ENCODE measurements at places on chromosomes 7 and 10.

- no peak for DNase-seq
Measured at GRCh38 chr10:103602028-103602851, 108.7 kb downstream of the NEURL1 start.

GRCh38 chr10:35343739-35344138 is 7.4 kb downstream of the CCNY start:
- no peak for DNase-seq

DNA sequence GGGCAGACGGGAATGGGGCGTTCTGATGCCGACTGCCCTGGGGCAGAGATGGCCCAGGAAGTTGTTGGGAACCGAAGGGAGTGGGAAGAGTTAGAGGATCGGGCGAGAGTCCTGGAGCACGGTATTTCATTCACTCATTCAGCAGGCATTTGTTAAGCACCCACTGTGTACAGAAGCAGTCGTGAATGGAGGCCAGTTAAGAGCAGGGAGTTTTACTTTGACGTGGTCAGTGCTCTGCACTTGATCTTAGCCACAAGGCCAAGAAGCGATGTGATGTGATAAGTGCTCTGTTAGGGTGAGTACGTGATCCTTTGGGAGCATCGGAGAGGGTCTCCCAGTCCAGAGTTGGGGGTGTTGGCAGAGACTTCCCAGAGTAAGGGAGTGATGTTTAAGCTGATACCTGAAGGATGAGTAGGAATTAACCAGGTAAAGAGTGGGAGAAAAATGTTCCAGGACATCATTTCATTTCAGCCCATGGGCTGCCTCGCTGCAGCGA is 890 bp downstream of the ZFYVE27 start:
- DNase-seq, result no peak

- peak; percentile 18 for DNase-seq
Measured at GRCh38 chr7:115707258-115708012, 323.1 kb downstream of the TFEC start.

DNA sequence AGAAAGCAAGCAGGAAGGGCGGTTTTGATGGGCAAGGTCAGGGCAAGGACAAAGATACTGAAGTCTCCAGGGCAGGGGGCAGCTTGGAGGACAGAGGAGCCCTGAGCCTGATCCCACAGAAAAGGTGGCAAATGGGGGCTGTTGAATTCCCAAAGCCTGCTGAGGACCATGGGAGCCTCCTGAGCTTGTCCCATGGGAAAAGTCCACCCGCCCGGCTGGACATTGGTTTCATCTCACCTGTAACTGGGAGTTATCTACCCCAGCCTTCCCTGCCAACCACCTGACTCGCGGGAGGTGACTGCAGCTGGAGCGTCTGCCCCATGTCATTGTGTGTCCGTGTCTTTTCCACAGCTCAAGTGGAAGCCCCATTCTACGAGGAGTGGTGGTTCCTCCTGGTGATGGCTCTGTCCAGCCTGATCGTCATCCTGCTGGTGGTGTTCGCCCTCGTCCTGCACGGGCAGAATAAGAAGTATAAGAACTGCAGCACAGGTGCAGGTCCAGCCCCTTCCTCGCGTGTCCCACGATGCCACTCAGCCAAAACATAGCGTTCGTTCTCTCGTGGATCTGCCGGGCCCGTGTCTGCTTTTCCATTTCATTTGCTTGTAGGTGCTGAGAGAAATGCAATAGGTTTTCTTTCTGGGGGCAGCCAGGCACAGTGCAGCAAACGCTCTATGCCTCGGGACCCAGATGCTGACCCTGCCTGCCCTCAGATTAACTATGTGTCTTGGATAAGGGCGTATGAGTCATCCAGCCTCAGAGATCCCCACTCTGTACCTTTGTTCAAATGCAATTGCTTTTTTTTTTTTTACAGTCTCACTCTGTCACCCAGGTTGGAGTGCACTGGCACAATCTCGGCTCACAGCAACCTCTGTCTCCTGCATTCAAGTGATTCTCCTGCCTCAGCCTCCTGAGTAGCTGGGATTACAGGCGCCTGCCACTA is 444.5 kb upstream of the FOXK1 start:
- DNase-seq, result no peak

DNA sequence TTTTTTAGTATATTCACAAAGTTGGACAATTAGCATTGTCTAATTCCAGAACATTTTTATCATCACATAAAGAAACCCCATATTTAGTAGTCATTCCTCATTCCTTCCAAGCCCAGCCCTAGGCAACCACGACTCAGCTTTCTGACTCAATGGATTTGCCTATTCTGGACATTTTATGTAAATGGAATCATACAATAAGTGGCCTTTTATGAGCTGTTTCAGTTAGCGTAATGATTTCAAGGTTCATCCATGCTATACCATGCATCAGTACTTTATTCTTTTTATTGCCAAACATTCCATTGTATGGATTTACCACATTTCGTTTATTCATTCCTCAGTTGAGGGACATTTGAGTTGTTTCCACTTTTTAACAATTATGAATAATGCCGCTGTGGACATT is 249.2 kb downstream of the DYNC1I1 start:
- peak; percentile 17 for DNase-seq

- DNase-seq, result no peak
Measured at GRCh38 chr7:36305226-36305625, 84.4 kb upstream of the ANLN start.

DNA sequence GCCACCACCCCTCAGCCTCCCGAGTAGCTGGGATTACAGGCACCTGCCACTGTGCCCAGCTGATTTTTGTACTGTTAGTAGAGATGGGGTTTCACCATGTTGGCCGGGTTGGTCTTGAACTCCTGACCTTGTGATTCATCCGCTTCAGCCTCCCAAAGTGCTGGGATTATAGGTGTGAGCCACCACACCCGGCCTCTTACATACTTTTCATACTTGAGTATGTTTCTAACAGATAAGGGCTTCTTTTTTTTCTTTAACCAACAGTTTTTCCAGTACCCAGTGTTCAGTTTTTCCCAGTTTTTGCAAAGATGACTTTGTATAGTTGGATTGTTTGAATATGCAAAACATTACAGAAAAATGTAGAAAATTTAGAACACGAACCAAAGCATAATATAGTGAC is 7.7 kb downstream of the EIF4H start:
- DNase-seq, result no peak

DNA sequence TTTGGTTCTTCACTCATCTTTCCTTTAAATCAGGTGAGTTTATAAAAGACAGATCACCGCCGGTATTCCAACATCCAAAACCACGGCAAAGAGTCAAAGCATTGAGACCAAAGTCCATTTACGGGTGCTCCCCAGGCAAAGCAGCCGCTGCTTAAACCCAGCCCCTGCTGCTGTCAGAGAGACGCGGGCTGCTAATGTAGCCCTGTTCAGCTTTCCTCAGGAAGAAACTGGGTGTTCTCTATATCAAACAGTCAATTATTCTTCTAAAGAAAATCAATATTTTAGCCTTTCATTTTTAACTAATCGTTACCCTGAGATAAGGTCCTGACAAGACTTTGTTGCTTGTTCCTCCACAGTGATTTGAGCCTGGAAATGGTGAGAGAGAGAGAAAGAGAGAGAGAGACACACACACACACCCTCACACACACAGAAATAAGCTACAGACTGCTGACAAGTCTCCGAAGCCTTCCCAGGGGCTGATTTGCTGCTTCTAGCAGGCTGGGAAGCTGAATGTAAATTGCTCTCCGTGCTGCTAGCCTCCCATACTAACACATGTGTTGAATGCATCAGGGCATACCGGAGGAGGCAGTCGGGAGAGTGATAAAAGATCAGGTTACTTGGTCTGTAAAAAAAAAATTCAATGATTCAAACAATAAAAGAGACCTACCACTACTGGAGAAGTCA is 183.0 kb upstream of the ANK3 start:
- peak; percentile 44 for DNase-seq

GRCh38 chr10:102998399-102998907 is 80.4 kb downstream of the CNNM2 start:
- no peak for DNase-seq

- DNase-seq, result no peak
Measured at GRCh38 chr7:102012941-102013461, 195.6 kb downstream of the CUX1 start.

DNA sequence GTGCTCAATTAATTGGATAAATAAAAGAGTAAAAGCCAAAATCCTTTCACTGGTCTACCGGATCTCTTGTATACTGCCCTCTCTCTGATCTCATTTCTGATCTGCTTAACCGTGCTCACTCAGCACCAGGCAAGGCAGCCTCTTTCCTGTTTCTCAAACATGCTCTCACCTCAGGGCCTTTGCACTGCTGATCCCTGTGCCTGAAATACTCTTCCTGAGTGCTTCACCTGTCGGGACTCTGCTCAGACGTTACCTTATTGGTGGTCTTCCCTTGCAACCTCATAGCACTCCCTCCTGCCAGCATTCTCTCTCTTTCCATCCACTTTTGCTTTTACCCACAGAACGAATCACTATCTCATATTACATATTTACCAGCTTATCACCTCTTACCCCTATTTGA is 55.6 kb downstream of the NPY start:
- no peak for DNase-seq

DNA sequence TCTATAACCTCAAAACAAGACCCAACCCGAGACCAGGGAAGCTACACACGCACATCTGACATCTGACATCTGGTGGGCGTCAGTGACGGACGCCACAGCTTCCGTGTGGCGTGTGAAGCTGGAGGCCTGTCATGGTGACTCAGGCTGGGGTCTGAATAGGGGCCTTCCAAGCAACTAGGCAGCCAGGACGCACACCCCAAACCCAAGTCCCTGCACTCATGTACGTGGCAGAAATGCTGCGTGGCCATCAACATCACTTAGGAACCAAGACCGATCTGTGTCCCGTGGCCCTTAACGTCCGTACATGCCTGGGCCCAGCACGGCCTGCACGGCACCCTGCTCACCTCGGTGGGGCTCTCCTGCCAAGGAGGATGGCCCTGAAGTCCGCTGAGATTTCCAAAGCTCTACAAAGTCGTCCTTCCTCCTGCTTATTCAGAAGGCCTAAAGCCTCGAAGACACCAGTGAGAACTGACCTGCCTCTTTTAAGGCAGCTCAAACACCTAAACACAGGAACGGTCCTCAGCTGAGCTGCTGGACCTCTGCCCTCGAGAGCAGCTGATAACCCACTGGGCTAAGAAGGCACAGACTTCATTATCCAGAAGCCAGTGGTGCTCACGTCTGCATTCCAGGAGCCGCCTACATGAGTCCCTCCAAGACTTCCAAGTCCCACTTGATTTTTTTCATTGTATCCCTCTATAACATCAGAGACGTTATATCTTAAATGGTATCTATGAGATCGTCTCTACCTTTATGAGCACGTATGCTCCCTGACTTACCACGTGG is 82.5 kb downstream of the DIP2C start:
- DNase-seq, result peak; percentile 50

DNA sequence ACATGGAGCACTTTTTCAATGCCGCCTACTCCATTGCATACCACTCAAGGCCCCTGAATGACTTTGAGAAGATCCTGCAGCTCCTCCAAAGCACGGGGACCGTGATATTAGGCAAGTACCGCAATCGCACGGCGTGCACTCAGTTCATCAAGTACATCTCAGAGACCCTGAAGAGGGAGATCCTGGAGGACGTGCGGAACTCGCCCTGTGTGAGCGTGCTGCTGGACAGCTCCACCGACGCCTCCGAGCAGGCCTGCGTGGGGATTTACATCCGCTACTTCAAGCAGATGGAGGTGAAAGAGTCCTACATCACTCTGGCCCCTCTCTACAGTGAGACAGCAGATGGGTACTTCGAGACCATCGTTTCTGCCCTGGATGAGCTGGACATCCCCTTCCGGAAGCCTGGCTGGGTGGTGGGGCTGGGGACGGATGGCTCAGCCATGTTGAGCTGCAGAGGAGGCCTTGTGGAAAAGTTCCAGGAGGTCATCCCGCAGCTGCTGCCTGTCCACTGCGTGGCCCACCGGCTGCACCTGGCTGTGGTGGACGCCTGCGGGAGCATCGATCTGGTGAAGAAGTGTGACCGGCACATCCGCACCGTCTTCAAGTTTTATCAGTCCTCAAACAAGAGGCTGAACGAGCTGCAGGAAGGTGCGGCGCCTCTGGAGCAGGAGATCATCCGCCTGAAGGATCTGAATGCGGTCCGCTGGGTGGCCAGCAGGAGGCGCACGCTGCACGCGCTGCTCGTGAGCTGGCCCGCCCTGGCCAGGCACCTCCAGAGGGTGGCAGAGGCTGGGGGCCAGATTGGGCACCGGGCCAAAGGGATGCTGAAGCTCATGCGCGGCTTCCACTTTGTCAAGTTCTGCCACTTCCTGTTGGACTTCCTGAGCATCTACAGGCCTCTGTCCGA is 12.7 kb upstream of the ATP6V0E2 start:
- DNase-seq, result no peak

DNA sequence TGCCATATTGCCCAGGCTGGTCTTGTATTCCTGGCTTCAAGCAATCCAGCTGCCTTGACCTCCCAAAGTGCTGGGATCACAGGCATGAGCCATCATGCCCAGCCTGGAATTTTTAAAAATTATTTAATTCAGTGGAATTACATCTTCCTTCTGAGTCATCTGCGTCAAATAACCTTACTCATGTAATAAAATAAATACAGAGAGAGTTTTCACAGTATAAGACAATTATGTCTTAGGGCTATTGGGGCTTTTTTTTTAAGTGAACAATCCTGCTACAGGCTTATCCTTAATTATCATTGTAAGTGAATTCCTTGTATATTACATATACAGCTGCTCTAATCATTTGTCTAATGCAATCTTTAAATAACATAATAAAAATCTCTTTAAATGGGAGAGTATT is 108.3 kb downstream of the MAPK8 start:
- DNase-seq, result peak; percentile 9

GRCh38 chr10:72370201-72370722 is 15.5 kb upstream of the DNAJB12 start:
- DNase-seq, result no peak

DNA sequence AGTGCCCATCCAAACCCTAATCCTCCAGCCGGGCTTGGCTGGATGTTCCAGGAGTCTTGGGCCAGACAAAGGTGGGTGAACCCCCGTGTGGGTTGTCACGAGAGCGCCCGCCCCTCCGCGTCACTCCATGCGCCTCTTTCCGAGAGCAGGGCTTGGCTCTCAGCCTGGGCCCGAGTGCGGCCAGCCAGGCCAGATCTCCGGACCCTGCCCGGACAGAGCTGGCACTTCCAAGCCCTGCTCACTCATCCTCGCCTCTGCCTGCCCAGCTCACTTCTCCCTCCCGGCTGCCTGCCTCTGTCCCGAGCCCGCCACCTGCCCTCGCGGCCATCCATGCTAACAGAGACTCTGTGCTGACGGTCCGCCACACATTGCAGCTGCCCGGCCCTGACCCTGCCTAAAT is 34.6 kb downstream of the AGAP3 start:
- DNase-seq, result no peak

DNA sequence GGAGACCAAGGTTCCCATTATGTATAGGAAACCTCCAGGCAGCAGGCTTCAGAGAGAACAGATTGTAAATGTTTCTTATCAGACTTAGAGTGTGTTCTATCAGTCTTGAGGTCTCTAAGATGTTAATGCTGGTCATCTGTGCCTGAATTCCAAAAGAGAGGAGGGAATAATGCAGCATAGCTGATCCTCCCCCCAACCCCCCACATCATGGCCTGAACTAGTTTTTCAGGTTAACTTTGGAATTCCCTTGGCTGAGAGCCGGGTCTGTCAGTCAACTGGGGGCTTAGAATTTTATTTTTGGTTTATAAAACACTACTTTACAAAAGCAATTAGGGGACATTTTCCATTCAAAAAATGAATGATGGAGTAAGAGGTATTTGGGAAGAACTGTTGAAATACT is 184.3 kb downstream of the NEBL start:
- DNase-seq, result no peak

- no peak for DNase-seq
Measured at GRCh38 chr10:94042834-94043175, 49.1 kb downstream of the PLCE1 start.

Measured in AG10803 (cell line).